ENCODE measurements at places on chromosomes 3 and 15.

DNA sequence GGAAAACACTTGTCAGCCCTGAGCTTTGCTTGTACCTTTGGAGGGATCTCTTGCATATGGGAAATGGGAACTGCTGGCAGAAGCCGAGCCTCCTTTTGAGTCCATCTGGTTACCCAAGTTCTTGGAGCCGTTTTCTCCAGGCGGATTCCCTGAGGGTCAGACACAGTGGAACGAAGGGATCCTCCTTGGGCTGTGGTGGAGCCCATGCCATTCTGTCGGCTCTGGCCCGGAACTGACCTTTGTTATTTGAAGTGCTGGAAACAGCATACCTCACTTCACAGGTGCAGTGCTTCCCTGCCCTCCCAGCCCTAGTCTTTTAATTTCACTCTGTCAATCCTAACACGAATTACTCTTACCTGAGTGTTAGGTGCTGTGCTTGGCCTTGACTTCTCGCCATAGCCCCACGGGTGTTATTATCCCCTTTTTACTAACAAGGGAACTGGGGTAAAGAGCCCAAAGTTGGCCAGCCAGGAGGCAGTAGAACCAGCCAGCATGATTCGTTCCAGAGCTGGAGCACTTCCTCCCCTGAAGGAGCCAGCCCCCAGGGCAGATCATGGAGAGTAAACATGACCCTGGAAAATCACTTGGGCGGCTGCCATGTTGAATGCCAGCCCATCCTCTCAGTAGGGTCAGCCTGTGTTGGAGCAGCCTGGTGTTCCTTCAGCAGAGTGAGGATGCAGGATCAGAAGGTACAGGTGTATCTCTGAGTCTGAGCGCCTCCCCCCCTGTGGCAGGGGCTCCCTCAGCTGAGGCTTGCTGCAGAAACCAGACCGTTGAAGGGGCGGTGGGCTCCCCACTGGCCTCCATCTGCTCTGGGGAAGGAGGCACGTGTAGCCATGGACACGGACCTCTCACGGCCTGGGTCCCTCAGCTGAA, 143.2 kb downstream of the DNAJB8 start:
- peak; percentile 28 for DNase-seq

DNA sequence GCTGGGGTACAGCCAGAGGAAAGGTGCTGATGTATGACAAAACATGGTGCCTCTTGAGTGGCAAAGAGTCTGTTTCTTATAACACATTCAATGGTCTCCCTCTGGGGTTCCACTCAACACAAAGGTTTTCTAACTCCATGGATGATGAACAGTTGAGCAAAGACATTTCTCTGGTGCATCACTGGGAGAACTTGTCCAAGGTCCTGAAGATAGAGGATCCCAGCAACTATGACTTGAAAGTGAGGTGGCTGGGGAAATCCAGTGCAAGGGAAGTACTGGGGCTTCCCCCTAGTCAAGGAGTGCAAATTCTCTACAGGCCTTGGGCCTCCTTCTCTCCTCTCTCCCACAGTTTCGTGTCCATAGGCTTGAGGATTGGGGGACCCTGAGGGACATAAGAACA, 431.1 kb downstream of the WDR72 start:
- no peak for DNase-seq

DNA sequence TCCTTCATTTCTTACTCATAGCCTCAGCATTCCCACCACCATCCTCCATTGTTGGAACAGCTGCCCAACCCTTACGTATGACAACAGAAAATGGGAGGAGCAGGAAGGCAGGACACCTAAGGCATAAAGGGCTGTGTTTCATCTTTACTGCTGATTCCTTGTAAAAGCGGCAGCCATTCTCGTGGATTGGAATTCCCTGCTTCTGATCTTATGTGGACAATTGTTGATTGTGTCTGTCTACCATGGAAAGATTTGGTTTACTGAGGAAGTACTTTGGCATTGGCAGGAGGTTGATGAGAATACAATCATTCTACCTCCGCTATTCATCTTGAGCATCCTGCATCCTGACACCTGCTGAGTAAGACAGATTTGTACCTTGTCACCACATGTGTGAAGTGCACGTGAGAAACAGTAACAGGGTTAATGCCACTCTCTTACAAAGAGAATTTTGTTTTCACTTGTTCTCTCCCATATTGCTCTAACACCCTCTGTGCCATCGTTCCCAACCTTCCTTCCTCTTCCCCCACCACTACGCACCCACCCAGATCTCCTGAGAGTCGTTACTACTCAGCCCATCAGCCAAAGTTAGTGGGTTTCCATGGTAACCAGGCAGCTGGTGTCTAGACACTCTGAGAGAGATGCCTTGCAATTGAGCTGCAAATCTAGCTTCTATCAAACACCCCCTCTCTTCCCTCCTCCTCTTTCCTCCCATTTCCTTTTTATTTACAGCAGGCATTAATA, 75.7 kb downstream of the GAP43 start:
- peak; percentile 52 for DNase-seq

DNA sequence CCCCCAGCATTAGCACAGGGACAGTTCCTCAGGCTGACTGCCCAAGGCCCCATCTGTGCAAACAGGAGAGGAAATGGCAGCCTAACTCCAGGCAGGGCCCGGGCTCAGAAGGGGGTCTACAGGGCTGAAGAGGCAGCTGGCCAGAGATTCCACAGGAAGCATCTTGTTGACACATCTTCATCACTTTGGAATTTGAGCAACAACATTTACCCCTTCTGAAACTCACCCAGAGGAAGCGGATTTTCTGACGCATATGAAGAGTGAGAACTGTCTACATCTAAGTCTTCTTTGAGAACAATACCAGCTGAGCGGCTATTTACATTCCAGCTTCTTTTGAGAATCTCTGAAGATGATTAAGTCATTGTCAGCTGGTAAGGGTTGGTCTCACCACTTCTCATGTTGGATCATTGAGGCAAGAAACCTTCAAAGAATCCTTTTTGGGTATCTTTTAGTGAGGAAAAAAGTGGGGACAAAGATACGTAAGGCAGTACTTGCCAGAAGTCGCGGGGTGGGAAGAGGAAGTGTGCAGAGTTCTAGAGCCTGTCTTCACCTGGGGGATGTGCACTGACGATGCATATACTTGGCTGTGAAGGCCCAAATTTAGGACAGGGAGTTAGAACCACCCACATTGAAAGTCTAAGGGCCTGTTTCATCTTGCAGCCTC, 25.4 kb upstream of the SRP14 start:
- no peak for DNase-seq

DNA sequence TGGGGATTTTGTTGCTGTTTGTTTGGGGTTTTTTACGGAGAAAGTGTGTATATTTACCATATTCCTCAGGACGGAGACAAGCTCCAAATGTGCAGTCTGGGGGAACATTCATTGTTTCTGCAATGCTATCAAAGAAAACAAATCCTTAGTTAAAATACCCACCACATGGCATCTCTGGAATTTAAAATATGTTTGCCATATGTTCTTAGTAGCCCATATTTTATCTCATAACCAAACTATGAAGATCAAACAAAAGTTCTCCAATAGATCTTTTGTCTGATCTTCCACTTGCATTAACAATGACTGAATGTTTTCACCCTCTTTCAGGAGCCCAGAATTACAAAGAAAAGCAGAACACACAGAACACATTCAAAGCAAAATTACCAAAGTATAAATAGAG, 35.3 kb downstream of the EFHB start:
- DNase-seq: no peak

GRCh38 chr3:113128386-113129015, 82.9 kb upstream of the BOC start:
- DNase-seq: no peak

GRCh38 chr15:74337607-74338211, 29.7 kb downstream of the CYP11A1 start:
- DNase-seq: no peak

GRCh38 chr3:56458496-56459103, 9.7 kb downstream of the ERC2 start:
- DNase-seq: no peak

DNA sequence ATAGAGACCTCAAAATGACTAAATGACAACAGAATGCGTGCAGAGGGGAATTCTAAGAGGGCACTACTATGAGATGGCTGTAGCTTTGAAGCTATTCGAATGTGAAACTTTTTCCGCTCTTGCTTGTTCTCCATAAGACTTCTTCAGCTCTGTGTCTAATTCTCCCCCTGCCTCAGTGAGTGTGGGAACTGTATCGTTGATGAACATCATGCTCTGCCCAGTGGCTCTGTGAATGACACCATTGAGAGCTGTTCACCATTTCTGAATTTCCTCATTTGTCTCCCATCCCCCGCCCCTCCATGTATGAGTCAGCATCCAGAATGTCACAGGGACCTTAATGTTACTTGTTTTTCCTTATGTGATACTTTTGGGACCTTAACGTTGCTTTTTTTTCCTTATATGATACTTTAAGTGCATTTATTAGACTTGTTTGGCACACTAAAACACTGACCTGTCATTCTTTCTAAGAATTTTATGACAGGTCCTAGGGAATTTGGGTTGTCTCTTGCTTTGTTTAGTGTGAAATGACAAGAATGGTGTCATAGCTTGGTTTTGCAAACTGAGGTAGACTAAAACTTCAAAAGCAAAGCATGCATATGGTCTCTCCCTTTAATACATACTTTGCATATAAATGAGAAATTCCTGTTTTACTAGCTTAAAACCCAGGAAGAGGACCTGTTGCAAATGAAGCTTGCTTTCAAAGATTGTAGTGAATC, 99.6 kb downstream of the FNDC3B start:
- DNase-seq: peak; percentile 69

DNA sequence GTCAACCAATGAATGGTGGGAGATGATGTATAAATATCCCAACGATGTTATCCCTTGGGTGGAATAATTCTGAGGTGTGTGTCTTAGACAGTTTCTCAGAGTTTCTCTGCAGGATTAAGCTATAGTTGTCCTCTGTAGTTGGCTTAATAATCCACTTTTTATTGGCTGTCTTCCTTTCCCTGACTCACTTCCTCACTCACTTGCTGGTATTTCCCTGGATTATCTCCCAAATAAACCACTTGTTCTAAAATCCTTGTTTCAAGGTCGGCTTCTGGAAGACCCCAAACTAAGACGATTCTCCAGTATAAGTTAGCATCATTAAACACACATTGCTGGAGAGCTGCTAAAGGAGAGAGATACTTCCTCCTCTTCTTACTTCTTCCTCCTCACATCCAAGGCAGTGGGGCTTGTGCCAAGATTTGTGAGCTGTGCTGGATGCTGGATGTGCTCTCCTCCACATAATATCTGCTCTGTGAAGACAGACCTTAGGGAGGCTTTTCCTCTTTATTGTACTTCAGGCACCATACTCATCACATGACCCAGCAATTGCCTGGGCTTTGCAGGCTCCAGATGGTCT, 22.5 kb upstream of the ROPN1 start:
- no peak for DNase-seq

DNA sequence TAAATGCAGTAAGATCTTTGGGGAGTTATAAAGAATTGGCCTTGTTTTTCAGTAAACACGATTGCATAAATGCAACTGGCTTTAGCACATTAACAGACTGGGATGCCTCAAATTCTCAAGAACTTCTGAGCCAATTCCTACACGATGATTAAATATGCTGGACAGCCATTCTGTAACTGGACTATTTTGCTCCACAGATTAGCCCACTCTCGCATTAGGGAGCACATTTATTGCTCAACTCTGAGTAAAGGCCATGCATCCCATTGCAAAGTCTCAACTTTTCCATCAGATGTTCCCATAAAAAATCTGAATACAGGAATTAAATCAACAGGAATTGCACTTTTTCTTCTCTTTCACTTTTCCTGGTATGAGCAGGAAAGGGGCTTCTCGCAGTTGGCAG, 66.7 kb upstream of the PRICKLE2 start:
- DNase-seq: no peak

GRCh38 chr3:186380622-186381380, 18.8 kb upstream of the DGKG start:
- DNase-seq: no peak

- no peak for DNase-seq
Observed at GRCh38 chr3:44104043-44104442, 137.6 kb upstream of the TOPAZ1 start.

DNA sequence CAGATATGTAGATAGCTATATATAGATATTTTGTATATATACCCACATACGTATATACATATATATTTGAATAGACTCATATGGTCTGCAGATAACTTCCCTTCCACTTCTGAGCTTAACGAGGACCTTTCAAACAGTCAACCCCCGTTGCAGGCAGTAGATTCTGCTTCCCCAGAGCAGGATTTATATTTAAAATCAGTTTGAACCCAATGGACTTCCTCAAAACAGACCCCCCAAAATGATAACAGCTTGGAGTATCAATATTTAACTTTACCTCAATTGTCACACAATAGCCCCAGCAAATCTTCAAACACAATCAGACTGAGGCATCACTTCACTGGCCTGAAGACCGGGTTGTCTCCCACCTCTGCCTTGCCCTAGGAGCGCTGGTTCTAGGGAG, 218.3 kb downstream of the MEIS2 start:
- no peak for DNase-seq

- no peak for DNase-seq
Observed at GRCh38 chr3:126305427-126305826, 51.8 kb downstream of the KLF15 start.

DNA sequence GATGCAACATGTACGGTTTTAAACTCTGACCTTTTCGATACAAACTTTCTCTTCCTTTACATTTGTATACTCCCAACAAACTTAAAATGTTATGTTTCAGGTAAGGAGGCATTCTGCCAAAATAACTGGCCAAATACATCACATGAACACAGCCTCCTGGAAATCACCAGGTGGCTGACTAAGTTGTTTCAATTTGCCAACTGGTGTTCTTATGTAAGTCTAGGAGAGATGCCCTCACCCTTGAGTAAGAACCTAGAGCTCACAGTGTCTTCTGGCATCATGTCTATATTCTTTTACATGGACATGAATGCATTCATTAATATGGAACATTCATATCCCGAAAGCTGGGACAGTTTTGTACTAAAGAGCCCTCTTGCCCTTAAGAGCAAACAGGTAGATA, 341.1 kb upstream of the NR2F2 start:
- no peak for DNase-seq

- peak; percentile 49 for DNase-seq
Observed at GRCh38 chr3:107899990-107900651, 190.7 kb downstream of the CD47 start.

- DNase-seq: no peak
Observed at GRCh38 chr3:71718072-71718471, 7.1 kb downstream of the EIF4E3 start.

- no peak for DNase-seq
Observed at GRCh38 chr15:67716171-67716570, 109.1 kb upstream of the SKOR1 start.

DNA sequence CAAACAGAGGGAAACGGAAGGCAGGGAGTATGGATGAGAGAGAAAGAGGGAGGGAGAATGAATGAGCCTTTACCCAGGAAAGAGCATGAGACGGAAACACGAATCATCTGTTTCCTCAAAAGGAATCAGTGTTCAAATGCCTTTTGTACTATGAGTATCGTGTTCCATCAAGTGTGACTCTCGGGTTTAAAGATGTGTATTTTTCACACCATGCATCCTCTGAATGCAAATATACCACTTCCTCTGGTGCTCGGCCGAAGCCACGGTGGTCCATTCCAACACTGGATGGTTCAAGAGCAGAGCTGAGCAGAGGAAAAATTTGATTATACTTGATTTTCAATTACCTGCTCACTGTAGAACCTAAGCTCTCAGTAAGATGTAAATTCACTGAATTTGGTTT, 505.1 kb downstream of the MECOM start:
- DNase-seq: no peak
